EL (cell line): ENCODE measurements at places on chromosomes 1 and 21.

- DNase-seq = peak; percentile 22
Measured at GRCh38 chr1:67429011-67429527, 1.1 kb downstream of the SERBP1 start.

DNA sequence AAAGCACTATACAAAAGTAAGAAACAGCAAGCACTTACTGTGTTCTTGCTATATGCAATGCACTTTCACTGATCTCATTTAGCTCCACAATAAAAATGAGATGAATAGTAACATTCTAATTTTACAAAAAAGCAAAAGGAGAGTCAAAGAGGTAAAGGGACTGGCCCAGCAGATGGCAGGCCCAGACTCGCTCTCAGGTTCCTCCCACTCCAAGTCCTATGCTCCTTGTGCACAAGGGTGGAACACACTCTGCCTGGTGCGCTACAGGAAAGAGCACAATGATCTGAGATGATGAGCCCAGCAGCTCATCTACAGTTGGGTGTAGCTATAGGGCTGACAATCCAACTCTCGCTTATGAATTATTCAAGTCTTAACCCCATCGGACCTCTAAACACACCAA is 94.1 kb upstream of the LYST start:
- no peak for DNase-seq

DNA sequence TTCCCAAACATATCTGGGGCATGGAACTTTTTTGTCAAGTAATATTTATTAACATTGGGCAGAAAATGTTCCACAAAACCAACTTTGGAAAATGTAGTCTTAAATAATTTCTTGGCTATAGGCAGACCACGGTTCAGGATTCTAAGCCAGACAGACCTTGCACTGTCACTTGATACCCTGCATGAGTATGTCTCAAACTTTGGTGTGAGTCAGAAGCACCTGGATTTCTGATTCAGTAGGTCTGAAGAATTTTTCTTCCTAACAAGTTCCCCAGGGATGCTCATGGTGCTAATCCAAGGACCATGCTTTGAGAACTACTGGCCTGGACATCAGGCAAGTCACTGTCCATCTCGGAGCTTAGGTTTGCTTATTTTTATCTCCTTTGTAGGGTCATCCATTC is 562.0 kb downstream of the PLPP3 start:
- DNase-seq = no peak

- peak; percentile 75 for DNase-seq
Measured at GRCh38 chr1:8818325-8818775, 910 bp upstream of the RERE start.

GRCh38 chr21:44490816-44491215 is 35.5 kb downstream of the LRRC3 start:
- no peak for DNase-seq

GRCh38 chr1:213256438-213257087 is 205.5 kb downstream of the RPS6KC1 start:
- DNase-seq = no peak

GRCh38 chr1:24910751-24911650 is 19.1 kb downstream of the RUNX3 start:
- no peak for DNase-seq

- DNase-seq = peak; percentile 44
Measured at GRCh38 chr21:38948377-38949069, 142.8 kb downstream of the ETS2 start.

DNA sequence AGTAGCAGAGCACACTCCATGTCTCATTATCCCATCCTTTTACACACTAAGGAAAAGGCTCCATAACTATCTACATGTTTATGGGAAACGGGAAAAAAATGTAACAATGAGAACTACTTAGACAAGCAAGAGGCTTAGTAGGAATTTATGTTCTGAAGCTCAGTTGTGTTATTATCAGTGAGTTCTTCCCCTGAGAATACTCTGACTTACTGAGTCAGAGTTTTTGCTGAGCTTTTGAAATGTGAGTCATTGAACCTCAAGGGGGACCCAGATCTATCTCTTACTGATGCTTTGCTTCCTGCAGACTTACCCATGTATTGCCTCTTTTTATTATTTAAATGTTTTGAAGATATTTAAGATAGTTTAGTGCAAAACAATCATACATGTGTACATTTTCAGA is 20.1 kb downstream of the CFHR5 start:
- peak; percentile 58 for DNase-seq

- no peak for DNase-seq
Measured at GRCh38 chr1:234666761-234667160, 56.8 kb upstream of the IRF2BP2 start.

GRCh38 chr21:43894206-43894577 is 29.2 kb downstream of the AGPAT3 start:
- no peak for DNase-seq

DNA sequence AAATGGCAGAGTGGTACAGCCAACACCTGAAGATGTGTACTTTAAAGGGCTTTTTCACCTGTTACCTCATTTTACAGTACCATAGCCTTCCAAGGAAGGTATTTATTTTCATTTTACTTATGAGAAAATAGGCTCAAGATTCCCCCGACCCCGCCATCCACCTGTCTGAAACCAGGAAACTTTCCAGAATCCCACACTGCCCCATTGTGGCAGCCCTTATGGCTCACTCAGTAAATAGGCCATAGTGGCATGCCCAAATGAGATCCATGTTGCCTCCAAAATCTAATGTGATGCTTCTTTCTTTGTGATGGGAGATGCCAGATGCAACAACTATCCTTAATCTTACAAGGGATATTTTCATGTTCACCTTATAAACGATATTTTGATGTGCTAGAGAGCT is 97.8 kb downstream of the EBNA1BP2 start:
- DNase-seq = no peak

- DNase-seq = no peak
Measured at GRCh38 chr1:226355669-226356551, 46.9 kb upstream of the LIN9 start.

DNA sequence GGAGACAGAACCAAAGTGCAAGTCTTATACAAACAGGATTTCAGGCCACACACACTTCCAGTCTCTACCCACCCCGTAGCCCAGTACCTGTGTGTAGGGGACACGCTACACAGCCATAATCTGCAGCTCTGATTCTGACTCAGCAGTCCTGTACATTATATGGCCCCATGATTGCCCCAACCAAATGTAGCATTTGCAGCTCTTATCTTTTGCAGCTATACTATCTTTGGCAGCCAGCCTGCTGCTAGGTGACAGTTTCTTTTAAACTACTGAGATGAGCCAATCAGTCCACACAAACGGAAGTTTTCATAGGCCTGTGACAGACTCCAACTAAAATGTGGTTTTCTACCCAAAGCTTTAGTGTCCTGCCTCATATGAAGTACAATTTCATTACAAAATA is 259.6 kb upstream of the ST6GALNAC5 start:
- no peak for DNase-seq

GRCh38 chr1:193471981-193472380 is 285.6 kb upstream of the B3GALT2 start:
- DNase-seq = no peak

GRCh38 chr21:38265166-38265565 is 8.4 kb downstream of the KCNJ15 start:
- DNase-seq = no peak

DNA sequence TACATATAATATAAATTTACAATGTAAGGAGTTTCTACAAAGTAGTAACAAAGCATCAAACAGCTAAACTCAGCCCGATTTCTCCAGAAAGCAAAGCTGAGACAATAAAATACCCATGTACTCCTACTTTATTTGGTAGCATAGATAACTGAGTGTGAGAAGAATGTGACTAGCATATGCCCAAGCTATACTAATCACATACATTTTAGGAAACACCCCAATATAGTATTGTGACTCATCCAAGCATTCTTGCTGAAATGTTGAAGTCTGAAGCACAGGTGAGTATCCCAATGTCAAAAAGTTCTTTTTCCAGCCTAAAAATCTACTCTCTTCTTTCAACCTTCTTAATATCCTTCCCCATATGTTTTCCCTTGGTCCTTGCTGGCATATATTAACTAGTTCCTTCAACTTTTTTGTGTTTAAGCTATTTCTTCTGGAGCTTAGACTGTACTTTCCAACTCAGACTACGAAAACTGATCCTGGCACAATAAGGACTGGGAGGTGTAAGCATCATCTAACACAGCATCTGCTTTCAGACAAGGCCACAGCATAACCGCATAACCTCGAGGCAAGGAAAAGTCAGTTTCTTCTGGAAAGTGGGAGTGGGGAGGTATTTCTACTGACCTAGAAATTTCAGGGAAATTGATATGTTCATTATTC is 163.0 kb upstream of the RNPC3 start:
- DNase-seq = no peak

GRCh38 chr1:213192026-213192425 is 141.0 kb downstream of the RPS6KC1 start:
- DNase-seq = no peak

- DNase-seq = no peak
Measured at GRCh38 chr1:47725000-47725473, 272.1 kb downstream of the TRABD2B start.

GRCh38 chr21:35628316-35628715 is 432.0 kb downstream of the SETD4 start:
- DNase-seq = peak; percentile 78

DNA sequence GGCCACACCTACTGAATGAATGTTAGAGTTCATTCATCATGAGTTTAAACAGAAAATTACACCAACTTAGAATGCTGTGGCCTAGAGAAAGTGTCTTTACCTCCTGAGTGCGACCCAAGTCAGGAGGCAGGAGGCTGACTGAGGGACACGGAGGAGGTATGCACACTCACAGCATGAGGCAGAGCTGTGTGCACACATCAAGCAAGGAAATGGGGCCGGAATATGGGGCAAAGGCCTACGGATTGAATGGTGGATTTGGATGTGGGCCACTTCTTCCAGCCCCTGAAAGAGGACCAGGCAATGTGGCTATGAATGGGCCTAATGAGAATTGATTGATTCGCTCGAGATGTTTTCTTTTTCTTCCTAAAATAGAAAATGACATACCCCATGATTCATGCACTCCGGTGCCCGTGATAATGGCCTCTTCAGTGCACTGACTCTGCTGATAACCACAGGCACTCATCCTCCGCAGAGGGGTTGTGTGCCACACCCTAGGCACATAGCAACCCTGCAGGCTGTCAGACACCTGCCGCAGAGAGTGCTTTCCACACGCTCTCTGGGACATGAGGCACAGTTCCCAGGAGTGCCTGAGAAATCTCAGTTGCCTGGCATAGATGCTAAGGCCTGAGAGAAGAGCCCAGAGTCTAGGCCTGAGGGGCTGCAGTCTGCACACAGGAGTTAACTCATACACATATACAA is 155.5 kb downstream of the GLUL start:
- DNase-seq = no peak

- DNase-seq = no peak
Measured at GRCh38 chr1:157310401-157310800, 172.2 kb upstream of the ETV3 start.

DNA sequence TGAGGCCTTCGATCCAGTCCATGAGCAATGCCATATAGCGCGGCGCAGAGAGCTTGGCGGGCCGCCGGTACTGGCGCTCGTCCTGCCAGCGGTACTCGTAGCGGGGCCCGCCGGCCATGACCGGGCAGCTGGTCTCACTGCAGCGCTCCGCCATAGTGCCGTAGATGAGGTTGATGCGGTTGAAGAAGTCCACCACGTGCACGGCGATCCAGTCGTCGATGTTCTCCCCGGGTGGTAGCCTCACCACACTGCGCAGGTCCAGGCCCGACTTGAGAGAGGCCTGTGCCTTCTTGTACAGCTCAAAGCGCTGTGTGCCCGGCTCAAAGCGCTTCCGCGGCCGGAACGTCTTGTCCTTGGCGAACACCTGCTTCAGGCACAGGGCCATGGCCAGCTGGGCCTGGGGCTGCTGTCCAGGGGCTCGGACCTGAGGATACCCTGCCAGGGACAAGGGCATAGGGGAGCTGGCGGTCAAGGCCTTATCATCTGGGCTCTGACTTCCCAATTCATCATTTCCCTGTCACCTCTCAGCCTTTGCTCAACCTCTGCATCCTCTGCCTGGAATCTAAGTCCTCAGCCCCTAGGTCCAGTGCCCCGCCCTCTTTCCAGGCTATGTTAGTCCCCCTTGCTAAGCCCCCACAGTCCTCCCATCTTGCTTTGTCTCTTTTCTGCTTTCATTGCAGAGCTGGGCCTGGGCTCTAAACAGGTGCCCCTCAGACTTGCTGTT is 3.5 kb downstream of the MOB3C start:
- DNase-seq = no peak

DNA sequence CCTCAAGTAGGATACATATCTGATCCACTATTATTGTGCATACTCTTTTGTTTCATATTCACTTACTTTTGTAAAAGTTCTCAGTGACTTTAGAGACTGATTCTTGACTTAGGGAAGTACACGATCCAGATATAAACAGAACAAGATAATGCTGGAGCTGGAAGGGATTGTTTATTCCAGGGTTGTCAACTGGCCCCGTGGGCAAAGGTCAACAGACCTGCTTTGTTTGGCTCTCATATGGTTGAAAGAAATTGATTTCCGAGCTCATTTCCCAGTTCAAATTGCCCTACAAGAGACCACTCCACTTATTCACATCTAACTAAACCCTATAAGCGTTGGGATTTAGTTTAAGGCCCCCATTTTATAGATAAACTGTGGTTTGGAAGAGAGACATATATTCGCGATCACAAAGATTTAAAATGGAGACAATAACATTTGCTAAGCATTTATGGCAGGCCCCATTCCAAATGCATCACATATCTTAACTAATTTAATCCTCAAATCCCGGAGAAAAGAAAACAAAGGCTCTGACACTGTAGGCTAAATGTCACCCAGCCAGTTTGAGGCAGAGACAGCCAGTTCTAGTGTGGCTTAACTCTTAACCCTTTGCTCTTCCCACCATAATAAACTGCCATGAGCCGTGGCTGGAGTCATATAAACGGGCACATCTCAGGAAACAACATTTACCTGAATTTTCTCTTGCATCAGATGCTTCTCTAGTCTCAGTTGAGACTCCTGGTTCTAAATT is 20.6 kb downstream of the REG4 start:
- DNase-seq = no peak

- DNase-seq = no peak
Measured at GRCh38 chr1:230407351-230407750, 18.8 kb downstream of the PGBD5 start.

GRCh38 chr1:115255154-115255553 is 82.9 kb downstream of the NGF start:
- peak; percentile 76 for DNase-seq

DNA sequence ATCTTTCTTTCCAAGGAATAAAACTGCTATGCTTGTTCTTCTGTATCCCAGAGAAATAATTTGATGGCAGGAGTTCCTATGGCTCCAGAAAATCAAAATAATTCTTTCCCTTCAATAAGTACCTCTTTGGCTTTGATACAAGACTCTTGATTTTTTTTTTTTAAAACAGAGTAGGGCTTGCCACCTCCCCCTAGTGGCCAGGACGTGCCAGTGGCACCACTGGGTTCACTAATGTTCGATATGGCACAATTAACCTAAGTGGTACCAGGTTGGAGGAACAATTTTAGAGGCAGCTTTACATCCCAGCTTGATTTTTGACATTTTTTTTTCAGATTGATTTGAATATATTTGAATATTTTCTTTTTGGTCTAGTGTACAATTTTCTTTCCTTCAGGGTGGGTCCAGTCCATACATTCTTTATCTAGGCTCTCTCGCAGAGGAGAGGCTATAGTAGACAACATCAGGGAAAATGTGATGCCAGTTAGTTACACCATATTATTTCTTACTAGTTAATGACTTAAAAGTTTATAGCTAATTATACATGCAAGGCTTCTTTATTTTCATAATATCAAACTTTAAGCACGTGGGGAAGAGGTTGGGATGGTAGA is 330.9 kb downstream of the S1PR1 start:
- peak; percentile 36 for DNase-seq
